ENCODE measurements at places on chromosomes 1 and 21. TPM values are rescaled to one million over a fixed set of nuclear protein-coding genes. Genes with fewer than 3 reads are reported as not detected.

Gene SLC25A33
- total RNA-seq: 0.11 TPM

Gene RBP7
- 119 TPM for total RNA-seq

Gene PDPN
- total RNA-seq: 8.5 TPM

Gene FAF1
- total RNA-seq: 16.4 TPM

Gene CENPF
- 0.53 TPM for total RNA-seq

Gene TMEM52
- not detected for total RNA-seq

Gene RGS18
- total RNA-seq: 3.0 TPM

Gene FAM3B
- not detected for total RNA-seq

Gene IFI6
- total RNA-seq: 238 TPM

Gene ADGRB2
- total RNA-seq: 1.9 TPM

Gene LCE1A
- total RNA-seq: not detected

Gene SPRR2B
- not detected for total RNA-seq

Gene PDC
- not detected for total RNA-seq

Gene BARHL2
- total RNA-seq: not detected

- no peaks in the 10 kb centered on the region for H3K36me3 ChIP-seq
- DNase-seq: no peak
- no peak overlapping the region for H3K4me3 ChIP-seq
- H3K27ac ChIP-seq: peak overlapping the region; percentile 6
Observed at GRCh38 chr1:19529664-19530063, 44.3 kb upstream of the CAPZB start.

DNA sequence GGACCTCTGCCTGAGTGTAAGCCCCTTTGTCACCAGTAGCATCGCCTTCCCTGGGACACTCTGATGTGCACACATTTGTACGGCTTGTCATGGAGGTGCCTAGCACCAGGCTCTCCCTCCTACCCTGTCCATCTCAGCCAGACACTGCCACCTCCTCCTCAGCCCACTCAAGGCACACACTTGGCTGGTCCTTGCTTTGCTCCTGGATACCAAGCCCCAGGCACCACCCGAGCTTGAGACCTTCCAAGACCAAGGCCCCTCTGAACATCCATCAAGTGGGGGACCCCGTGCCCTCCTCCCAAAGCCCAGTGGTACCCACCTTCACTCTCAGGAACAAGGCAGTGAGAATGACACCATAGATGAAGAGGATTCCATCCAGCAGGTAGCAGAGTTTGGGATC is 78.0 kb downstream of the CD247 start:
- no peaks in the 10 kb centered on the region for H3K36me3 ChIP-seq
- peaks cover 4% of the 10 kb centered on the region for H3K4me1 ChIP-seq
- H3K27me3 ChIP-seq: no peaks in the 10 kb centered on the region
- peak; percentile 38 for DNase-seq
- no peak overlapping the region for H3K4me3 ChIP-seq

- H3K4me1 ChIP-seq: no peaks in the 10 kb centered on the region
- DNase-seq: no peak
- H3K27ac ChIP-seq: no peak overlapping the region
- no peak overlapping the region for H3K4me3 ChIP-seq
- no peaks in the 10 kb centered on the region for H3K27me3 ChIP-seq
- H3K36me3 ChIP-seq: no peaks in the 10 kb centered on the region
Observed at GRCh38 chr1:158155673-158156072, 25.0 kb upstream of the CD1D start.

- no peaks in the 10 kb centered on the region for H3K4me1 ChIP-seq
- no peak overlapping the region for H3K27ac ChIP-seq
- no peak overlapping the region for H3K4me3 ChIP-seq
- H3K27me3 ChIP-seq: no peaks in the 10 kb centered on the region
- DNase-seq: no peak
- H3K36me3 ChIP-seq: peaks cover 9% of the 10 kb centered on the region
Observed at GRCh38 chr1:246580497-246581370, 14.5 kb downstream of the CNST start.

- no peaks in the 10 kb centered on the region for H3K36me3 ChIP-seq
- H3K27me3 ChIP-seq: no peaks in the 10 kb centered on the region
- H3K4me1 ChIP-seq: no peaks in the 10 kb centered on the region
- no peak overlapping the region for H3K27ac ChIP-seq
- H3K4me3 ChIP-seq: no peak overlapping the region
Observed at GRCh38 chr21:25564349-25564948, 42.8 kb downstream of the MRPL39 start.

- no peaks in the 10 kb centered on the region for H3K27me3 ChIP-seq
- H3K27ac ChIP-seq: no peak overlapping the region
- H3K4me1 ChIP-seq: no peaks in the 10 kb centered on the region
- no peak overlapping the region for H3K4me3 ChIP-seq
Observed at GRCh38 chr1:4689271-4689935, 35.0 kb downstream of the AJAP1 start.

DNA sequence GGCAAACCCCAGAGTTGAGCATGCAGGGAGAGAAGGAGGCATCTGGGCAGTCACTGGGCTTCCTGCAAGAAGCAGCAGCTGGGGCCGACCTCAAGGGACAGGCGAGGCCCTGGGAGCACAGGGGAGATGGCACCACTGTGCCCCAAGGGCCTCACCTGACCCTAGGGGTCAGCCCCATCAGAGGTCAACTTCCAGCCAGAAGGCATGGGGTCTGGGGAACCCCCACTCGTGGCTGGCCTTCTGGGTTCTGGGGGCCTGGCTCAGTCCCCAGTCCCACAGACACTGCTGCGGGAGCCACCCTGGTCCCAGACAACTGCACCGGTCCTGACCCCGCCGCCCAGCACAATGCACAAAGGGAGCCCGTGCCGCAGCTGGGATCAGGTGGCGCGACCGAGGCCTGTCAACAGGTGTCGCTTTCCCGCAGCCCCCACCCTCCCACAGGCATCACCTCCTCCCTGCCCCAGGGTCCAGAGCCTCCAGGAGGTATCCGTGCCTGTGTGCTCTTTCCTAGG is 6.2 kb downstream of the WNT9A start:
- no peaks in the 10 kb centered on the region for H3K36me3 ChIP-seq
- DNase-seq: no peak
- H3K27ac ChIP-seq: no peak overlapping the region

GRCh38 chr1:26602378-26602959 is 72.9 kb downstream of the RPS6KA1 start:
- DNase-seq: no peak
- H3K36me3 ChIP-seq: no peaks in the 10 kb centered on the region
- H3K4me3 ChIP-seq: no peak overlapping the region

DNA sequence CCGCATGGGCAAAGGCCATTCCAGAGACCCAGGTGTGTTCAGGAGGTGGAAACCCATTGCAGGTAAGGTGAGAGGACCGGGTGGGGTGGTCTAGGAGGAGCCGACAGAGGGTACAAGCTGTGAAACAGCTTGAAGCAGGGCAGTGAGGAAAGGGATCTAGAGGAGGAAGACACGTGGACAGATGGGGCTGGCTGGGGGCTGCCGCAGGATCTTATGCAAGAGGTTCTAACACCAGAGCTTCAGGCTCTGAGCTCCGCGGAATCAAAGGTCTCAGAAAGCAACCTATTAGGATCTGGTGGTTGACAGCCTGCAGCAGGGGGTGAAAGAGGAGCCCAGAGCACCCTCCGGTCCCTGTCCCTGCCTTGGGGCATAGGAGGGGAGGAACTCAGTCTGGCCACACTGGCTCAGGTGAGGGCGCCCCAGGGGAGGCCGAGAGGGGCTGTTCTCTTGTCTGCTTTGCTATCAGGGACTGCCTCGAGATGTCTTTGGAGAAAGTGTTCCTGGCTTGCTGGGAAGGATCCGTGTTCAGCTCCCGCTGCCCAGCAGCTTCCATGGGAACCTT is 1.9 kb downstream of the TFF1 start:
- no peaks in the 10 kb centered on the region for H3K4me1 ChIP-seq
- DNase-seq: no peak
- no peak overlapping the region for H3K4me3 ChIP-seq
- no peak overlapping the region for H3K27ac ChIP-seq
- no peaks in the 10 kb centered on the region for H3K36me3 ChIP-seq

DNA sequence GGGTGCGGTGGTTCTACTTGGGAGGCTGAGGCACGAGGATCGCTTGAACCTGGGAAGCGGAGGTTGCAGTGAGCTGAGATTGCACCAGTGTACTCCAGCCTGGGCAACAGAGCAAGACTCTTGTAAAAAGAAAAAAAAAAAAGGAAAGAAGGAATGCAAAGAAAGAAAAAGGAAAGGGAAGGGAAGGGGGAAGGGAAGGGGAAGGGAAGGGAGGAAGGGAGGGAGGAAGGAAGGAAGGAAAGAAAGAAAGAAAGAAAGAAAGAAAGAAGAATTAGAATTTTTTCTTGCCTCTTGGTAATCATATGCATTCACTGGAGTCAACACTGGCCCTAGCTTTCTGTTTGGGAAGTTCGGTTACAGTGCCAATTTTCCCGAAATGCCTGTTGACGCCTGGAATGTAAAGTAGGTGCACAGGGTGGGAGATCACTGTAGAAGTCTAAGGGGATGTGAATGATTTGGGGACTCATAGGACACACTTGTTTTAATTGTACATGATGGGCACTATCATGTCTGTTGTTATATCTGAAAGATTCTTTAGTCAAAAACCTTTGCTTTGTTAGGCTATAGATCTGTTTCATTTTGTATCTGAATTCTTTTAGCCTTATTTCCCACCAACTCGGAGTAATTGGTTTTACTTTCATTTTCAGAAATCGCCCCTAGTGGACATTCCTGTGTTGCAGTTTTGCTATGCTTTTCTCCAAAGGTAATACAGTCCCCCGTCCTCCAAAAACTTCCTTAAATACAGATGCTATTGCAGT is 59.8 kb upstream of the MORC3 start:
- no peaks in the 10 kb centered on the region for H3K27me3 ChIP-seq
- no peak for DNase-seq
- H3K36me3 ChIP-seq: peaks cover 23% of the 10 kb centered on the region
- H3K4me3 ChIP-seq: peak overlapping the region; percentile 66
- H3K4me1 ChIP-seq: no peaks in the 10 kb centered on the region
- H3K27ac ChIP-seq: peak overlapping the region; percentile 69

DNA sequence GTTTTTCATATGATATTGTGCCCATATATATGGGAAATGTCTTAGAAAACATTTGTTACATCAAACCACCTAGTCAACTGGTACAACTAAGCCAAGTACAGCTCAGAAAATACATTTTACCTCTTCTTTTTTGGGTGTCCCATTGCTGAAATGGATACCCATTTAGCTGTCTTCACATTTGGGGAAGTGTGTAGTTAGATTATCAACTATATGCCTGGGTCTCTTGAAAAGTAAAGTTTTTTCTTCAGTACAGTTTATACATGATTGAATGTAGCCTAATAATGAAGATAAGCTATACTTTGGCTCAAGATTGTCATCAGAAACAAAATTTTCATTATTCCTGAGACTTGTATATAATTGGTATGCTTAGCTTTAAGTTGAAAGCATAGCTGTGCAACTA is 2.0 kb downstream of the AGO3 start:
- H3K27ac ChIP-seq: no peak overlapping the region
- no peak for DNase-seq
- H3K36me3 ChIP-seq: no peaks in the 10 kb centered on the region
- H3K4me1 ChIP-seq: no peaks in the 10 kb centered on the region
- H3K4me3 ChIP-seq: no peak overlapping the region

- no peak for DNase-seq
- peaks cover 11% of the 10 kb centered on the region for H3K27me3 ChIP-seq
- no peak overlapping the region for H3K4me3 ChIP-seq
- H3K4me1 ChIP-seq: no peaks in the 10 kb centered on the region
- H3K36me3 ChIP-seq: no peaks in the 10 kb centered on the region
- H3K27ac ChIP-seq: no peak overlapping the region
Observed at GRCh38 chr21:33027401-33028286, 1.9 kb downstream of the OLIG2 start.

- no peak overlapping the region for H3K4me3 ChIP-seq
- no peaks in the 10 kb centered on the region for H3K36me3 ChIP-seq
- H3K4me1 ChIP-seq: no peaks in the 10 kb centered on the region
- no peak for DNase-seq
- H3K27me3 ChIP-seq: no peaks in the 10 kb centered on the region
- no peak overlapping the region for H3K27ac ChIP-seq
Observed at GRCh38 chr1:87252406-87252805, 76.3 kb upstream of the LMO4 start.

DNA sequence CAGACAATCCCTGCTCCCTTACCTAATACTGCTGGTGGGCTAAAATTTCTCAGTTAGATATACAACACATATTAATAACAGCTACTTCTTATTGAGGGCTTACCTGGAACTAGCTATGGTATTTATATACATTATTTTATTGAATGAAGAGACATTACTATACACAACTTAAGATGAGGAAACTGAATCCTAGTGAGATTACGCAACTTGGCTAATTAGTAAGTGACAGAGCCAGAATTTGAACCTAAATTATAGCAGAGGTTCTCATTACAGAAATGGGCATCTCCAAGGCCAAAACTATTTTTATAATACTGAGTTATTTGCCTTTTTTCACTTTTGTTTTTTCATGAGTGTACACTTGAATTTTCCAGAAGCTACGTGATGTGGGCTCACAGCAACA is 44.5 kb upstream of the SMYD2 start:
- no peaks in the 10 kb centered on the region for H3K27me3 ChIP-seq
- no peaks in the 10 kb centered on the region for H3K36me3 ChIP-seq
- H3K27ac ChIP-seq: no peak overlapping the region
- DNase-seq: no peak
- no peaks in the 10 kb centered on the region for H3K4me1 ChIP-seq

DNA sequence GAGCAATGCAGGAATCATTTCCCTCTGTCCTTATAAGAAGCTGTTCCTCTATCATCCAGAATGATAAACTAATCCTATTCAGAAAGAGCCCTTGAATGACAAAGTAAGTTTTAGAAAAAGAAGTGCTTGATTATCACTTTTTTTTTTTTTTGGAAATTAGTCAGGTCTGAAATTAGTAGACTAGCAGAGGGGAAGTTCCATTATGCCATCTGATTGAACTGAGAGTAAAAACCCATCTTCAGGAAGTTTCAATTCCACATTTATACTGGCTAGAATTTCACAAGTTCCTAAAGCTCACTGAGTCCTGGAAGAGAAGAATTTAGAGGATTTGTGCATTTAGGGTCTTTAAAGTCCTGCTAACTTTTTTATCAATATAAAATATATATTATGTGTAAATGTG is 128.8 kb upstream of the COA6 start:
- no peak overlapping the region for H3K27ac ChIP-seq
- H3K4me1 ChIP-seq: no peaks in the 10 kb centered on the region
- no peaks in the 10 kb centered on the region for H3K36me3 ChIP-seq
- H3K27me3 ChIP-seq: no peaks in the 10 kb centered on the region

GRCh38 chr1:24360681-24361080 is 41.5 kb downstream of the GRHL3 start:
- no peak overlapping the region for H3K4me3 ChIP-seq
- H3K4me1 ChIP-seq: no peaks in the 10 kb centered on the region
- no peaks in the 10 kb centered on the region for H3K36me3 ChIP-seq
- DNase-seq: no peak

DNA sequence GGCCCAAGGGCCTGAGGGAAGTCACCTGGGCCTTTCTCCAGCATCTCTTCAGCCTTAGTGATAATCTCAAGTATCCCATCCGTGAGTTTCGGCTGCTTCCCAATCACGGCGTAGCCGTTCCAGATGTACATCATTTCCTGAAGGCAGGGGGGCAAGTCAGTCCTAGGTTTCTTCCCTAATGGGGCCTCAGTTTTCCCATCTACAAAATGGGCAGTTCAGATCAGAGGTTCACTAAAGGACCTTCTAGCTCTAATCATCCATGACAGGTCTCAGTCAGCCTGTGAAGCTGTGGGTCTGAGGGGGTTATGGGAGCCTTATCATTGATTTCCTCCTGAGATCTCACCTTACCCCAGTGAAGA is 39.9 kb downstream of the TTC39A start:
- no peak for DNase-seq
- no peaks in the 10 kb centered on the region for H3K27me3 ChIP-seq
- H3K27ac ChIP-seq: no peak overlapping the region
- no peak overlapping the region for H3K4me3 ChIP-seq
